ENCODE measurements at places on chromosomes 2 and 18.

DNA sequence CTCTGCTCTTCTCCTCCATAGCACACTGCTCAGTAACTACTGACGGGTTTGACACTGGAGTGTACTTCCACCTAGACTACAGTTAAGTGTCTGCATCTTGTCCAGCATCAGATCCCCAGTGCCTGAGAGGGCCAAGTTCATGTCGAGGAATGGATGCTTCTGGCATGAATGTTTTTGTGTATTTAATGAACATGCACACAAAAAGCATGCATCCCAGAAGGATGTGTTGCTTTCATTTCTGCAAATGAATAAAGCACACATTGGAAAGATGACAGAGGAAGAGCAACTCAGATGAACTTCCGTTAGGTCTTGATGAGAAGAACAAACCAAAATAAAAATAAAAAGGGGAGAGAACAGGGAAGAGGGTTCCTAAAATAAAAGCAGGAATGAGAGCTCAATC lies 27.9 kb downstream of the C2orf49 start:
- no peak for DNase-seq

- DNase-seq = no peak
These were observed 28.2 kb upstream of the YWHAQ start for GRCh38 chr2:9658972-9659371.

DNA sequence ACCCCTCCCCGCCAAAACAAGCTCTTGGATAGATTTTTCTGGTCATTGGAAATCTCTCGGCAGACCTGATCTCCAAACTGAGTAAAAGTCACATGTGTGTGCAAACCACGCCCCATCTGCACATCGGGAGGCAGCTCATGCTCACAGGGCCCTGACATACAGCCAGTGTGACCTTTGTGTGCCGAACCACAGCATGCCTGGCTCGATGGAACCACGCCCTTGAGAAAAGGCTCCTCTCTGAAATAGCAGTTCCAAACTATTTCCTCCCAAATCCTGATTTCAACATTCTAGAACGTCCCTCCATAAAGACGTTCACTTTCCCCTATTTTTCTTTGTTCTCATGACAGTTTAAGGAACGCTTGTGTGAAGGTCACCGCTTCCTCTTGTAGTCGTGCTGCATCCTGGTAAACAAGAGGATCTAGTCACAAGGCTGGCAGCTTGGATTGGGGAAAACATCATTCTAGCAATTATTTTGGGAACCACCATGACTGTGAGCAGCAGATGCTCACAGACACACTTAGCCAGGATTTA lies 59.3 kb upstream of the MAP4K4 start:
- DNase-seq = no peak

GRCh38 chr2:172442072-172442895 lies 14.9 kb downstream of the ITGA6 start:
- DNase-seq = no peak

DNA sequence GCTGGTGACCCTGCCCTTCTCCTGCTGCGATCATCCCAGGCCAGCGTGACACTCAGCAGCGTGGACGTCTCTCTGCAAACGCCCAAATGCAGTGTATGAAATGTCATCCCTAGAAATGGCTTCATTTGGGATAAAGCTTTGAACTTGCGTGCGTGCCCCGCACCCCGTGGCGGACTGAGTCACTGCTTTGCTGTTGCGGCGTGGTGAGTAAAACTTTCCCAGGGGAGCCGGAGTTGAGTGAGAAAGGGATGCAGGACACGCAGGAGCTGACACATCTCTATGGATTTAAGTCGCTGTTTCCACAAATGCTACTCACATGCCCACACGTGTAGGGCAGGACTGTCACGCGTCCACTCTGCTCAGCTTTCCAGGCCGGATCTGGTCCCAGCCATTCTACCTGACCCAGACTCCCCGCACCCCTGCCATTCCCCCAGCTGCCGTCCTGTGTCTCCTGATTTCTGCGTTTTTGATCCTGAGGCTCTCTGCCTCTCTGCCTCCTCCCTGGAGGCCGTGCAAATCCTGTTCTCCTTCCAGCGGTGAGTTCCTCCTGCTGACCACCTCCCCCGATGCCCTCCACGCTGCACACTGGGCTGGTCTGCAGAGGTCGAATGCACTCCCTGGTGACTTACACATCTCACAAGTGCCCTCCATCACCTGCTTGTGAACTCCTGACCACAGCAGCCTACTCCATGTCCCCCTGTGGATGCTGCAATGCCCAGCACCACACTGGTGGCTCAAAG lies 88.9 kb downstream of the MBP start:
- DNase-seq = no peak

DNA sequence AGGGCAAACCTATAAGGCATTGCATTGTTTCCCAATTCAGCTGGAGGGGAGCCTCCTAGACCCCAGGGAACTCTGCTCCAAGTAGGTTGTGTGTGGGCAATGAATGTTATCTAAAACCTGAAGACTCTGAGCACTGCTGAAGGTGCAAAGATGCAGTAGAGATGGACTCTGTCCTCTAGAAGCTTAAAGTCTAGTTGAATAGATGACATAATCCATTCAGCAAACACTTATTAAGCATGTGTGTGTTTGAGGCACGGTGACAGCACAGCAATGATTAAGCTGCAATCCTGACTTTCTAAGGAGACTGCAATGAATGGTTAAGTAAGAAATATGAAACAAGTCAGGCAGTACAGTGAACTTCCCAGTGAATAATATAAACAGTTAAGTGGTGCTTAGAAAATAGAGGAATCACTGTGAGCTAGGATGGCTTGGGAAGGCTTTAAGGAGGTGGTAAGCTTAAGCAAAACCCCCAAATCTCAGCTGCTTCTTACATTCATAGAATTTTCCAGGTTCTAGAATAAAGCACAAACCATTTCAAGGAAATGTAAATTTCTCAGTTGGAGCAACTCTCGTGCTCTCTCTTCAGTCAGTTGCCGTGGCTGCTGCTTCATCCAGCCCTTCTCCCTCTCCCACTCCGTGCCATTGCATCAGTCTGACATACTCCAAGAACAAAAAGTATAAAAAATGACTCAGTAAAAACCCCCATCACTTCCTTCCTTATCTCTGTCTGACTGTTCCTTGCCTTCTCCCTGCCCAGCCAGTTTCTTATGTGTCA lies 19.1 kb downstream of the MXD1 start:
- no peak for DNase-seq

DNA sequence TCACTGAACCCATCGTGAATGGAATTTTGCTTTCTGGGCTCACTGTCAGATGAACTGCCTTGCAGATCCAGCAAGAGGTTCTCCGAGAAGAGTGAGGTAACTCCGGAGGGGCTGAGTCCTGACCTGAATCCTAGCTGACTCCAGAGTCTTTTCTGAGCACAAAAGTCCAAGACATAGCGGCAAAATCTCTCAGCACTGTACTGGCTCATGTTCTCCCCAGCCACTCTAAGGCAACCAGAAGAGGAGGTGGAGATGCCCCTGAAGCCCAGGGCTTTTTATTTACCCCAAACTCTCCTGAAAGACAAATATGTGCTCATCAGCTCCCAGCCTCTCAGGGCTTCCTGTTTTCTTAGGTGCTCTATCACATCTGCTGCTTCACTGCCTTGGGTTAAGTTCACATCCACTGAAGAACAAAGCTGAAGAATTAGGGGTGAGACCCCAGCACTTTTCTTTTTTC lies 221.8 kb downstream of the MREG start:
- DNase-seq = no peak

DNA sequence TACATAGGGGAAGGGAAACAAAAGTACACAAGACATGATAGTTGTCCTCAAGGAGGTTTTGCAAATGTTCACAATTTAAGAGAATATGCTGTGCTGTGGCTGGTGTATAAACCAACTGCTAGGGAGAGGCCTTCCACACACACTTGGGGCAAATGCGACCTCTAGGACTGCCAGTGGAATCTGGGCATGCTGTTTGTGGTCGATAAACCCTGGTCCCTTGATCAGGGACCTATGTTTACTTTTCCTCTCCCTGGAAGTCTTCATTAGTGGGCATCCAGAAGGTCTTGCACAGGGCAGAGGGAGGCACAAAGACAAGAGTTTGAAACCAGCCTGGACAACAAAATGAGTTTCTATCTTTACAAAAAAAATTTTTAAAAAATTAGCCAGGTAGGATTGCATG lies 7.3 kb upstream of the IL1B start:
- no peak for DNase-seq

GRCh38 chr2:218568190-218569037 lies at the start of the genes CNOT9 and USP37:
CNOT9 (plus strand) TSS chr2:218568839; CDS start chr2:218568955, 116 bp downstream.
USP37 (minus strand) TSS chr2:218568351; CDS start chr2:218558653, 9,698 bp downstream.
- DNase-seq = peak; percentile 98

GRCh38 chr18:13500869-13501542 lies 225.4 kb downstream of the FAM210A start:
- peak; percentile 45 for DNase-seq

DNA sequence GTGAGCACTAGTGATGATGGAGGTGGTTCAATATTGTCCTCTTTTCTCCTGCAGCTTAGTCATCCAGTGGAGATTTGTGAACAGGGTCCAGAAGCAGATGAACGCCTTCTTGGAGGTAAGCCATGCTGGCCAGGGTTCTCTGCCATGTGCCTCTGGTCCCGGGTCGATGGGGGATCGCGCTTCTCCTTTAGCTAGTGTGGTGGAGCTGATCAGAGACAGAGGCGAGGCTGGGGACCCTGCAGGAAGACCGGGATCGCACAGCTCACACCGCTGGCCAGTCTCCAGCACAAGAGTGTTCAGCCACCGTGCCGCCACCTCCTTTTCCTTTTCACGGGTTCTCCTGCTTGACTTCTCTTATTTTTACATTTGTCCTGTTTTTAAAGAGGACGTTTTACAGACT lies 243.4 kb downstream of the ALPK2 start:
- DNase-seq = no peak

DNA sequence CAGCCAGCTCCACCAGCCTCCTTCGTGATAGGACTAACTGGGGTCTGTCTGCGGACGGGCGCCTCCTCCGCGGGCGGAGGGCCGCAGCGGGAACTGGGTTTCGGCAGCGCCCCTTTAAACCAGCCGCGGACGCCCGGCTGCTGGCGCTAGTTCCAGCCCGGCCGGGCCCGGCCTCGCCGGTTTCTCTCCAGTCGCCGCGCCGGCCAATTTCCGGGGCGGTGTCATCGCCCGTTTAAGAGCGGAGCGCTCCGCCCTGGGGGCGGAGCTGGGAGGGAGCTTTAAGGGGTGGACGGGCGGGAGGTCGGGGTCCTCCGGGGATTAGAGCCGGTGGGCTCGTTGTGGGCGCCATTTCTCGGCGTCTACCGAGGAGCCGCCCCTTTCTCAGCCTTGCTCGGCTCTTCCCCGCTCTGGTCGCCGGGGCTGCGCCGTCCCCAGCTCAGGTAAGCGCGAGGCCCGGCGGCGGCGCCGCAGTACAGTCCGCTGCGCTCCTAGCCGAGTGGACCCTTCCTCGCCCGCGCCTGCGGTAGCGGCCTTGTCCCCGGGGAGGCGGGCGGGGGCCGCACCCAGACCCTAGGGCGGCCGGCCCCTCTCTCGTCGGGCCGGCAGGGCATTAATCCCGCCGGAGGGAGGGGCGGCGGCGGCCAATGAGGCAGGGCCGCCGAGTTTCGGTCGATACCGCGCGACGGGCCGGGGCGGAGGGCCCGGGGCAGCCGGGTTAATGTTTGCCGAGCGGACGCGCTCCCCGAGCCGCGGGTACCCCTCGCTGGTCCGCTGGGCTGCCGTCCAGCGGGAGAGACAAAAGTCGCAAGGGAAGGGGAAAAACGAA lies at the start of gene EPB41L5:
EPB41L5 (plus strand) TSS at position 307 of the 826 bp plus-strand sequence. CDS start 6,008 bp downstream, outside the sequence.
- peak; percentile 84 for DNase-seq

DNA sequence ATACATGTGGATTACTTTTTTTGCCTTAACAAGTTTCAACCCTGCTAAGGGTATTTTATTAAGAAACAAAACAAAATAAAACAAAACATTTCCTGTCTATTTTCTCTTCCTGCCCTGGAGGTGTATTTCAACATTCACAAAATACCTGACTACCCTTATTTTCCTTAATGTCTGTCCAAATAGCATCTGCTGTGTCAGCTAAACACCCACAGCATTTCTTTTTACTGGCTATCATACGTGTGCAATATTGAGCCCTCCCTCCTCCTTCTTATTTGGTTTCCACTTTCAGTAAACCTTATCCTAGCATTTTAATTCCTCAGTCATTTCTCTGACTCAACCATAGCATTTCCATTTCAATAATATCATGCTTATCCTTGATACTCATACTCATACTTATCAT lies 1420.0 kb upstream of the ZEB2 start:
- DNase-seq = no peak

GRCh38 chr2:191705084-191705483 lies 27.1 kb downstream of the NABP1 start:
- no peak for DNase-seq

DNA sequence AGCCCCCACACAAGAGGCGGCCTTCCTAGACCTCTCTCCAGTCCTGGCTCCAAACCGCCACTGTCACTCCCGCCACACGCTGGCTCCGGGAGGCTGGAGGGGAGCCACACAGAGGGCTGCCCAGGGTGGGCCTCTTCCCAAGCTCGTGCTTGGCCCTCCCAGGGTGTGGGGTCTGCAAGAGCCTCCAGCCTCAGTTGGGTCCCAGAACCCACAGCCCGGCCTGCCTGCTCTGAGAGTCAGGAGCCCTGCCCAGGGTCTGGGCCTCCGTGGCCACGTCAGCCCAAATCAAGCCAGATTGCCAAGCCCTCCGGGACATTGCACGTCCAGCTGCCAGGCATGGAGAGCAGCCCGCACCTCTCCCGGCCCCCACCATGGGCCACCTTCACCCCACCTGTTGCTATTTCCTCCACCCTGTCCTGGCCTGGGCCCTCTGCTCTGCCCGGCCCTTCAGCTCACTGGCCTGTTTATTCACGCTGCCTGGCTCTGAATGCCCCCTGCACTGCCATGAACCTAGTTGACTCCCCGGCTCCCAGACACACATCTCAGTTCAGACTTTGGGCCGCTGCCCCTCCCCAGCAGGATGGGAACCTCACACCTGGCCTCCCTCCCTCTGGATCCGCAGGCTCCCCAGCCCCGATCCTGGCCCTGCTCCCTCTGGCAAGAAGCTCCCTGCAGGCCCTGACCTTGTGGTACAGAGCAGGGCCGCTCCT lies 61.0 kb downstream of the BIN1 start:
- no peak for DNase-seq

- DNase-seq = no peak
These were observed 102.6 kb upstream of the NDUFV2 start for GRCh38 chr18:8999872-9000271.

- DNase-seq = no peak
These were observed 350.6 kb downstream of the DCDC2C start for GRCh38 chr2:4053769-4054493.

DNA sequence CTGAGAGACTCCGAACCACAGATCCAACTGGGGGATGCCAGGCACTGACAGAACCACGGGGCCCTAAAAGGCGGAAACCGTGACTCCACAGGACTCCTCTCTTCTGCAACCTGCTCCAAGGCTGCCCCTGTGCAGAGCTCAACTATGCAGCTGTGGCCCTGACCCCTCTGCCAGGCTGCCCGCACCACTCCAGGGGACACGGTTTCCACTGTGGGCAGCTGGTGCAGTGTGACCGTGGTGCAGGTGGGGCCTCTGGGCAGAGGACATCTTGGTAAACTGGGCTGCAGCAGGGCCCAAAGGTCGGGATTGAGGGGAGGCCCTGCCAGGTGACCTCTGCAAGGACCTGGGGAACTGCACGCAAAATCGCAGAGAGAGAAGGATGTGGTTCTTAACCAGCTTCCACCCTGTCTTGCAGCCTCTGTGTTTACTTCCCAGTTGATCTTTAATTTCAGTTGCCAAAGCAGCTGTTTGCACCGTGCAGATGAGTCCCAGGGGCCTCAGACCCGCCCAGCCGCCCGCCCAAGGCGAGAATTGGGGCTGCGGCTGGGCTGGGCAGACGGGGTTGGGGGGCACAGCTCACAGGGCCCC lies 104.6 kb upstream of the CTDP1 start:
- no peak for DNase-seq

- no peak for DNase-seq
These were observed 10.2 kb downstream of the PROKR1 start for GRCh38 chr2:68653538-68653982.
